NK-92 treated with Interleukin-12 subunit alpha and Interleukin-12 subunit beta, amount 100 ng/mL, for 24 hours (cell line): ENCODE measurements at places on chromosomes 13 and 19.

- DNase-seq = no peak
Measured at GRCh38 chr19:55369653-55370304, 484 bp downstream of the IL11 start.

GRCh38 chr19:33377586-33378475, 4.3 kb downstream of the CEBPG start:
- DNase-seq = no peak

GRCh38 chr13:42847891-42848663, 66.7 kb downstream of the FAM216B start:
- no peak for DNase-seq

GRCh38 chr13:77868717-77869116, 49.9 kb downstream of the EDNRB start:
- DNase-seq = no peak

- no peak for DNase-seq
Measured at GRCh38 chr13:35727881-35728280, 251.4 kb upstream of the MAB21L1 start.
